Smooth muscle cell of the pulmonary artery (primary cell): ENCODE measurements at places on chromosomes 5 and 9. TPM values are rescaled to one million over a fixed set of nuclear protein-coding genes. Genes with fewer than 3 reads are reported as not detected.

The EPB41L4B gene
- total RNA-seq: 0.39 and 0.66 TPM in 2 replicates

The TRIM32 gene
- 30.5 and 34.8 TPM in 2 replicates for total RNA-seq

The OR1J2 gene
- total RNA-seq: 0.50 TPM in 1 of 2 replicates, not detected in the other

The BARHL1 gene
- total RNA-seq: not detected in 2 replicates

The STOML2 gene
- 99.2 and 132 TPM in 2 replicates for total RNA-seq

The MED22 gene
- total RNA-seq: 18.7 and 25.5 TPM in 2 replicates

The FBXL7 gene
- total RNA-seq: 6.3 and 7.3 TPM in 2 replicates

The CDX1 gene
- 0.17 and 0.91 TPM in 2 replicates for total RNA-seq

The NR2F1-AS1 gene
- 10.7 and 11.4 TPM in 2 replicates for total RNA-seq

The PCDHGC3 gene
- total RNA-seq: 77.2 and 94.3 TPM in 2 replicates

The OSTF1 gene
- total RNA-seq: 31.4 and 39.7 TPM in 2 replicates

The CHSY3 gene
- 22.8 and 41.9 TPM in 2 replicates for total RNA-seq

The WDR31 gene
- total RNA-seq: 3.9 and 5.0 TPM in 2 replicates

The GPR150 gene
- total RNA-seq: 0.40 and 0.46 TPM in 2 replicates

The STKLD1 gene
- 0.20 and 0.33 TPM in 2 replicates for total RNA-seq

The CDH9 gene
- total RNA-seq: not detected in 2 replicates

The CCDC152 gene
- total RNA-seq: 0.26 and 3.0 TPM in 2 replicates

The F2RL1 gene
- 39.7 and 121 TPM in 2 replicates for total RNA-seq

The OGN gene
- 12.8 and 24.7 TPM in 2 replicates for total RNA-seq

The SPATA9 gene
- total RNA-seq: 0.13 and 0.30 TPM in 2 replicates

The CARD6 gene
- 7.4 and 13.0 TPM in 2 replicates for total RNA-seq

The CAMK4 gene
- 1.5 and 1.8 TPM in 2 replicates for total RNA-seq

The BHMT gene
- not detected in 2 replicates for total RNA-seq

The MZB1 gene
- not detected in 2 replicates for total RNA-seq

The ANKRD34B gene
- not detected in 2 replicates for total RNA-seq

The CXCL14 gene
- total RNA-seq: 0.26 TPM in 1 of 2 replicates, not detected in the other

The FUBP3 gene
- total RNA-seq: 40.1 and 46.2 TPM in 2 replicates

The CDH12 gene
- not detected in 2 replicates for total RNA-seq

The CD180 gene
- not detected in 2 replicates for total RNA-seq

The AK6 gene
- total RNA-seq: 44.5 and 46.7 TPM in 2 replicates

The GIN1 gene
- 5.3 and 6.5 TPM in 2 replicates for total RNA-seq

The CDKN2B-AS1 gene
- 1.3 and 1.8 TPM in 2 replicates for total RNA-seq

The S1PR3 gene
- 9.9 and 25.4 TPM in 2 replicates for total RNA-seq

The SMC5 gene
- 33.6 and 41.1 TPM in 2 replicates for total RNA-seq

The ZNF454 gene
- 1.9 and 2.8 TPM in 2 replicates for total RNA-seq

The NEK6 gene
- total RNA-seq: 83.1 and 91.8 TPM in 2 replicates

The MYORG gene
- total RNA-seq: 2.2 and 2.5 TPM in 2 replicates

The LRRC26 gene
- total RNA-seq: not detected in 2 replicates

The ENTREP1 gene
- total RNA-seq: 0.26 and 0.33 TPM in 2 replicates

The MED10 gene
- 8.7 TPM in 2 replicates for total RNA-seq

The PTGER4 gene
- 15.0 and 25.0 TPM in 2 replicates for total RNA-seq

The TMEM252 gene
- not detected in 2 replicates for total RNA-seq

The FOXE1 gene
- total RNA-seq: 0.07 TPM in 1 of 2 replicates, not detected in the other

The FAM219A gene
- total RNA-seq: 12.5 and 21.2 TPM in 2 replicates

The ZER1 gene
- 39.9 and 40.9 TPM in 2 replicates for total RNA-seq

The SPINK6 gene
- not detected in 2 replicates for total RNA-seq

The SLC6A19 gene
- total RNA-seq: not detected in 2 replicates

The GRXCR2 gene
- total RNA-seq: not detected in 2 replicates

The LECT2 gene
- not detected in 2 replicates for total RNA-seq

The SLC45A2 gene
- 0.17 and 0.20 TPM in 2 replicates for total RNA-seq
